ENCODE measurements at places on chromosomes 13 and 19.
A peak's percentile ranks its signal among the peaks of the same experiment; 100 is the strongest.

DNA sequence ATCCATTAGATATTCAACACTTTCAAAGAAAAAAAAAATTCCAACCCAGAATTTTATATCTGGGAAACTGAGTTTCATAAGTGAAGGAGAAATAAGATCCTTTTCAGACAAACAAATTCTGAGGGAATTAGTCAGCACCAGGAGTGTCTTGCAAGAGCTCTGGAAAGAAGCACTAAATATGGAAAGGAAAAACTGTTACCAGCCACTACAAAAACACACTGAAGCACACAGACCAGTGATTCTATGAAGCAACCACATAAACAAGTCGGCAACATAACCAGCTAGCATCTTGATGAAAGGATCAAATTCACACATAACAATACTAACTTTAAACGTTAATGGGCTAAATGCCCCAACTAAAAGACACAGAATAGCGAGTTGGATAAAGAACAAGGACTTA is 368.4 kb upstream of the MIR17HG start:
- DNase-seq, result no peak

DNA sequence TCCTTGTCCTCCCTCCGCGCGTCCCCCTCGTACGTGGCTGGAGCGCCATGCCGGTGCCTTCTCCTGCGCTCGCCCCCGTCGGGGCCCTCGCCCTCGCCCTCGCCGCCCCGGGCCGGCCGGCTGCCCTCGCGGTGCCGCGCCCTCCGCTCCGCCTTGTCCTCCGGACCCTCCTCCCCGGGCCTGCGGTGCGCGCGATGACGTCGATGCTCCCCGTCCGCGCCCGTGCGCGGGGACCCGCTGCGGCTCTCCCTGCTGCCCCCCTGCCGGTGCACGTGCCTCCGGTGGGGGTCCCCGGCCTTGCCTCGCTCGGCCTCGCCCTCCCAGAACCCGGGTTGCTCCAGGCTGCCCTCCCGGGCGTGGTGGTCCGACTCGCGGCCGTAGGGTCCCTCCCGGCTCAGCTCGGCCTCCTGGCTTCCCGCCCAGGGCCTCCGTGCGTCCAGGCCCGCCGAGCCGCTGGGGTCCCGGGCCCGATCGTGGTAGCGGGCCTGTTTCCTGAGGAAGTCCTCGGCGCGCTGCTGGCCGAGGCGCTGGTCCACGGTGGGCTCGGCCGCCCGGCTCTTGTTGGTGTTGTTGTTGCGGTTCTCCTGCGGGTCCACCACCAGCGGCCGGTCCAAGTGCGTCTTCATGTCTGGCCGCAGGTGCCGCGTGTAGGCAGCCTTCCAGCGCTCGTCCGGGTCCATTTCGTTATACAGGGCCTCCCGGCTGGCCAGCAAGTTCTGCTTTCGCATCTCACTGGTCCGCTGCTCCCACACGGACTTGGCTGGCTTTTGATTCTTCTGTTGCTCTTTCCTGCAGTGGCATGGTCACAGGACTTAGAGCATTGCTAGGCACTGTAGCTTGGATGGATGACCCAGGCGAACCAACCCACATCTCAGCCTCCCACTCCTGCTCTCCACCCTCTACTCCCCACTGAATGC is 148.6 kb downstream of the IER2 start:
- DNase-seq, result no peak

GRCh38 chr19:51614789-51615188 is 15.4 kb downstream of the SIGLEC5 start:
- DNase-seq, result no peak

- no peak for DNase-seq
These were observed 238.1 kb downstream of the FOXO1 start for GRCh38 chr13:40428354-40428753.

GRCh38 chr19:1237027-1237659 is 662 bp downstream of the CBARP start:
- DNase-seq, result no peak

GRCh38 chr19:6530386-6531162 is at the start of gene TNFSF9:
TNFSF9 (plus strand) TSS chr19:6531026; CDS start chr19:6531037, 11 bp downstream.
- DNase-seq, result peak; percentile 80

- peak; percentile 85 for DNase-seq
These were observed 286.5 kb downstream of the MYO16 start for GRCh38 chr13:108915634-108916512.

- DNase-seq, result peak; percentile 81
These were observed 52.9 kb downstream of the OR10H4 start for GRCh38 chr19:16001481-16002312.

GRCh38 chr13:39144941-39145533 is 106.8 kb downstream of the NHLRC3 start:
- peak; percentile 71 for DNase-seq

GRCh38 chr13:42125046-42125445 is 76.6 kb downstream of the DGKH start:
- DNase-seq, result no peak

- DNase-seq, result no peak
These were observed 305.6 kb upstream of the TMTC4 start for GRCh38 chr13:100980171-100980570.

DNA sequence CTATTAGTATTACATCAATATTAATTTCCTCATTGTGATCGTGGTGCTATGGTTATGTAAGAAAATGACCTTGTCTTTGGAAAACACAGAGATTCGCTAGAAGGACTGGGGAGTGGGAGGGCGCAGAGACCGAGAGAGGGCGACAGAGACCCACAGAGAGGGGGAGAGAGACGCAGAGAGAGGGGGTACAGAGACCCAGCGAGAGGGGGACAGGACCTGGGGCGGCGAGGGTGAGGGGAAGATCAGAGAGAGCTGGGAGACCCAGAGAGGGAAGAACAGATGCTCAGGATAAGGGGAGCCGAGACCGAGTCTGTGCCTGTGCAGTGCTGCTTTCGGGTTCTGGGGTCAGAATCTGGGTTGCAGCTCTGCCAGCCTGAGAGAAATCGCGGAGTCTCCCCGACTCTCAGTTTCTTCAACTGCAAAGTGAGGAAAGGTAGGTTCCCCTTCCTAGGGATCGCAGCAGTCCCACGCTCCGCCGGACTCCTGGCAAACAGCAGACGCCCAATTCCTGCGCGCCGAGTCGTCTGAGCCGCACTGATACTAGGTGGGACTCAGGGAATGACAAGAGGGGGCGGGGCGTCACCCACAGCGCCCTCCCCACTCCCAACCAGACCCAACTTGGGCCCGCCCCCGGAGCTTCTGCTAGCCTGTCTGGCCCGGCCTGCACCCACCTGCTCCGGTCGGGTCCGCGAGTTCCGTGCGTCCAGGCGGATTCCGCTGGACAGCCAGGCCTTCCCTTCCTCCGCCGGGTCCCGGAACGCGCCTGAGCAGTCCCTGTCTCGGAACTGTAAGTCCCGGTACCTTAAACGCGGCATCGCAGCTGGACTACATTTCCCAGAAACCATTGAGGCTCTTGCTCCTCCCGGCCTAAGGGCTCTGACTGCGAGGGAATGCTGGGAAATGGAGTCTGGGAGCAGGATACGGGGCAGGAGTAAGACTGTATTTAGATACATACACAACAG is 15.3 kb downstream of the IZUMO2 start:
- peak; percentile 44 for DNase-seq

GRCh38 chr13:39417643-39418042 is 185.3 kb downstream of the LHFPL6 start:
- peak; percentile 9 for DNase-seq

- peak; percentile 22 for DNase-seq
These were observed 172.7 kb upstream of the MAB21L1 start for GRCh38 chr13:35649162-35649561.

DNA sequence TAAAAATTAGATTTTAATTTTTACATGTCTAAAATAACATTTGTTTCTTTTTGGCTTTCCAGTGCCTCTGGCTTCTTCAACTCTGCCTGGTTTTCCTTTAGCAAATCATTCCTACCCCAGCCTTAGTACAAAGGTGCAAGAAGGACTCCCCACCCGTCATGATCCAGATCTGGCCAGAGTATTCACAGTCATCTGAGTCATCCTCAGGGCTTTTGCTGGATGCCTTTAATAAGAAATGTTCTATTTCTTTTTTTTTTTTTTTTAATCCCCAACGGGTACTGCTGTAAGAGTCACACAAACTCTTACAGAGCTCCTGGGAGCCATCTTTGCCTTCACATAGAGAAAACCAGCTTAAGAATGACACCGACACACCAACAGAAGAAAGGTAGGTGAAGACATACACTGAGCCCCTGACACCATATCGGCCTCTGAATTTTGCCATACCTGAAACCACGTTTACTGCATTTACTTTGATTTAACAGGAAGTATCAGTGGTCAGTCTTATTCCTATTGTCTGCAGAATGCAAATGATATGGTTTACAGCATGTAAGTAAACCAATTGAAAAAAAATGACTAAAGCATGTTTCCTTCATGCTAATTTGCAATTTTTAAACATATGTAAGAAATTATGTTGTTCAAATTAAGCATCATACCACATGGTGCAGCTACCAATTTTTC is 184.4 kb downstream of the NALCN start:
- no peak for DNase-seq

DNA sequence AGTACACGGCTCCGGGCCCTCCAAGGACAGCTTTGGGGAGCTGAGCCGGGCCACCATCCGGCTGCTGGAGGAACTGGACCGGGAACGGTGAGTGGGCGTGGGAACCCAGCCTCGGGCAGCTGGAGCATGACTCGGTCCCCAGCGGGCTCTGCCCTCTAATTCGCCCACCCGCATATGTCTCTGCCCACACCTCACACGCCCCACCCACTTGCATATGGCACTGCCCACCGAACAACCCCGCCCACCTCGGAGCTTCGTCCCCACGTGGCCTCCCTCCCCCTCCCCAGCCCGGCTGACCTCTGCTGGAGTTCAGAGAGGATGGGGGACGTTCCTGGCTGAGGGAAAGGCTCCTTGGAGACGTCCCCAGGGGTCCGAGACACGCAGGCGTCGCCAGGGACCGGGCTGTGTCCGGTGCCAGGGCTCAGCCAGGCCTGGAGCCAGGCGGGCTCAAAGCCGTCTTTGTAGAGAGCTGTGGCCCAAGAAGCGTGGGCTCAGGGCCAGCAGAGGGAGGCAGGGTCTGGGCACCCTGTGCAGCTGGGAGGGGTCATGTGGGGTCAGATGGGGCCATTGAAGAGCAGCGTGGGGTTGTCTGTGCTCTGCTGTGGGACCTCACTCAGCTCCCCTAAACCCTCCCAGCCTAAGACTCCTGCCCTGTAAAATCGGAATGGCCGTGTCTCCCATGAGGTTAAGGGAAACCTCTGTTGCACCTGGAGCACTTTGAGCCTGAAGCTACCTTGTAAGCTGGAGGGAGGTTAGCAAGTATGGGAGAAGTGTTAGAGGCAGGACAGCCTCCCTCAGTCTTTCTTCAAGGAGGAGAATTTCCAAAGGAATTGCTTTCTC is 3.8 kb downstream of the APC2 start:
- no peak for DNase-seq

DNA sequence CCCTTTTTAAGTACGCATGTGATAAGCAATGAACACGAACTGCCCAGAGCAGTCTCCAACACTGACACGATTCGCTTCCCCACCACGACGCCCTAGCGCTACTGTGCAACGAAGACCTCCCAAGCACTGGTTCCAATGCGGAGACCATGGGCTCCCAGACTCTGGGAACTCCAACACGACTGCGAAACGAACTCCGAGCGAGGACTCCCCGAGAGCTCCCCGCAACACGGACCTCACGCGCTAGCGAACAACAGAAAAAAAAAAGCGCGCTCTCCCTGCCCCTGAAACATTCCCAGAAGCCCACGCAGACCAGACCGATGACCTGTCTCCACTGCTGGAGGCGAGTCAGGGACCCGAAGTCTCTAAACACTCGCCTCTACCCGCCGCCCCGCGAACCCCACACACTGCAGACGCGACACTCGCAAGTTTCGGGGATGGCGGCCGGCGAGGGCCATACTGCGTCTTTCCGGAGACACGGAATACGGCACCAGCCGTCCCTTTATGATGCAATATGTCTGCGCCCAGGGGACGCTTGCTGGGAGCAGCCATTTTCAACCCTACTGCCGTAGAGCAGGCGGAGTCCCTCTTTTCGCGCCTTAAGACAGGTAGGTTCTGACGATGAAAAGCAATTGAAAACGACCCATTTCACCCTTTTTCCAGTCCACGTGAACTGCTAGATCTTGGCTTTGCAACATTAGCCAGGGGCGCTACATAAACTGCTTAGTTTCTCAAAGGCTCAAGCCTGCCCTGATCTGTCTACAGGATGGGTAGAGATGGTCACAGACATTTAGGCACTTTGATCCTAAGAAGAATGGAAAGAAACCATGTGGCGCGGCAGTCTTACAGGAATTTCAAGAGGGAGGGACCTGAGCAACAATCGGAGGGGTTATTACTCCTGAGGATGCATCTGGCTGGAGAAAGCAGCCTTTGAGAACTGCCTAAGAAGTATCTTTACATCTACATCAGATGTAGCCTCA is at the start of gene ZNF577:
ZNF577 (minus strand) TSS at position 430 of the 977 bp plus-strand sequence. CDS start 7,569 bp downstream, outside the sequence.
- peak; percentile 93 for DNase-seq

DNA sequence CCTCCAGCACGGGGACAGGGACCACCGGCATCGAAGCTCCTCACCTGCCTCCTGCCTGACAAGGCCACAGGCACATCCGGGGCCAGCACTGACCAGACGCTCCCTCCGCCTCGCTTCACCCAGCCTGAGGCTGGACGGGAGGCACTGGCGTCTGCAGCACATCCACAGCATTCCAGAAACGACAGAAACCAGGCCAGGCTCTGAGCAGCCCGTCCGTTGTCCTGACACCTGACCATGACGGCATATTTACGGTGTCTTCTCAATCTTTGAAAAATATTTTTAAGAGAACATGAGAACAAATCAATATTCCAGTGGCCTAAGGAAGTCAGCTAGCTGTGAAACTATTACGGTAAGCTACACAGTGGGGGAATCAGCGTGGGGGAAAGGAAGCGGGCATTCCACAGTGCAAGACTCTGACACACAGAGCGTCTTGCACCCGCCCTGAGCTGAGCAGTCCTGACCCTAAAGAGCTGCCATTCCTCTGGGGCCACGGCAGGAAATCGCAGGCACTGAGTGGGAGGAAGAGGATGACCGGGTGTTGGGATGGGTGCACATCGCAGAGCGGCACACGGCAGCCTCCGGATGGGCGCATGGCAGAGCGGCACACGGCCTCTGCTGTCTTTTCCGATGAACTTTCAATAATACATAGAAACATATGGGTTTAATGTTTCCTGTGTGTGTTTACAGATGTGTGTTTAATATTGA is 26.8 kb downstream of the RASA3 start:
- DNase-seq, result no peak

- peak; percentile 40 for DNase-seq
These were observed 10.9 kb downstream of the ARHGEF1 start for GRCh38 chr19:41893899-41894298.

DNA sequence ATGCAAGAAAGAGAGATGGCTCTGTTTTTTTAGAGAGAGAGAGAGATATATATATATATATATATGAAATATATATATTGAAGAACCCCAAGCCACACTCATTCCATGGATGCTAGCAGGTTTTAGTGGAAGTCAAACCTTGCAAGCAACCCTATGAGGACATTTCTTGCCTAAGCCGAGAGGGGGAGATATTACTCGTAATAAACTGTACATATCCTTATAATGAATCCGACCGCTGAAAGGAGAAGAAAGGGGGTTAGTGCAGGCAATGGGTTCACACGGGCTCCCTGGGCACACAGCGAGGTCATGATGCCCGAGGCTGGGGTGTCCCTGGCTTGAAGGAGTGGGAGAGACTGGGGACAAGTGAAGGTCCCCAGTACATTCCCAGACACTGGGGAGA is 78.3 kb downstream of the IER2 start:
- peak; percentile 57 for DNase-seq

GRCh38 chr19:41930926-41931592 is 2.8 kb upstream of the ERFL start:
- peak; percentile 29 for DNase-seq

- no peak for DNase-seq
These were observed 63.2 kb downstream of the RAB20 start for GRCh38 chr13:110498327-110498726.

- DNase-seq, result no peak
These were observed 298.3 kb downstream of the DIAPH3 start for GRCh38 chr13:59865398-59865797.

All from NB4 (cell line).